ENCODE measurements at places on chromosomes 5 and 9.
A peak's percentile ranks its signal among the peaks of the same experiment; 100 is the strongest.

DNA sequence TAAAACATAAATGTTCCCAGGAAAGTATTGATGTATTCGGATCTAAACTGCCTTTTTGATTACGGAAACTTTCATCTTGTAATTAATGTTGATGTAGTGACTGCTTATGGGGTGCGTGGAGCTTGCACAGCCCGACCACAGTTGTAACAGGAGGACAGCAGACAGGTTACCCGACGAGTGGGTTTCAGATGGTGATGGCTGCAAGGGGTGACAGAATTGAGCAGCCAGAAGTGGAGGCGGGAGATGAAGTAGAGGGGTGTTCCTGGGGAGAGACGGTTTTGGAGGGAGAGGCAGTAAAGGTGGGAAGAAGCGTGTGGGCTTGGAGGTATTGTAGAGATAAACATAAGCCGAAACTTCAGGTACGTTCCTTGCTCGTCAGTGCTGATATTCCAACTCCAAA, 5.8 kb downstream of the CEP72 start:
- DNase-seq = no peak

- DNase-seq = no peak
Measured at GRCh38 chr5:126914801-126915436, 115.4 kb downstream of the MARCHF3 start.

DNA sequence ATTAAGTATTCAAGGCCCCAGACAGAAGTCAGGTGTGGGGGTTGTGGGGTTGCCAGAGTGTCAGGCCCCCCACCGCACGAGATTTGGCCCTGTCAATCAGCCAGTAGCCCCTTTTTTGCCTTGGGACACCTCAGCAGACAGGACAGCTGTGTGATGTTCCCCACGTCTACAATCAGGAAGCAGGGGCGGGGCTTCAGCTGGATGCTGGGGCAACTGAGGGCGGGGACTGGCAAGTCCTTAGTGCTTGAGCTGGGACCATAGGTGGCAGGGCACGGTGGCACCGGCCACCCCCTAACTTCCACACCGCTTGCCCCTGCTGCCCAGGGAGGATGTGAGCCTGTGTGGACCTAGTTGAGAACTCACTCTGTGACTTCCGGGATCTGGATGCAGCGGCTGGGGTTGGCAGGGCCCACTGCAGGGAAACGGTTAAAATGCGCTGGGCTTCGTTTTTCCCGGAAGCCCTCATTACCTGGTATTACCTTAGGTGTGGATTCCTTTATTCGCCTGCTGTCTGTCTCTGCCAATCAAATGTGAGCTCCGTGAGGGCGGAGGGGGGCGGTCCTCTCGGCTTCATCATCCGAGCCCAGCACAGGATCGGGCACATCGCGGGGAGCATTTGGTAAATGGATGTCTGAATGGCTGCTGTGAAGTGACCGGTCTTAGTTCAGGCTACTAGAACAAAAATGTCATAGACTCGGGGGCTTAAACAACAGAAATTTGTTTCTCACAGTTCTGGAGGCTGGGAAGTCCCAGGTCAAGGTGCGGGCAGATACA, 7.5 kb upstream of the GTF3C5 start:
- DNase-seq = no peak

GRCh38 chr9:134233022-134233421, 68.7 kb upstream of the RNU6ATAC start:
- no peak for DNase-seq

GRCh38 chr9:70013598-70014196, 30.0 kb upstream of the MAMDC2 start:
- DNase-seq = no peak

DNA sequence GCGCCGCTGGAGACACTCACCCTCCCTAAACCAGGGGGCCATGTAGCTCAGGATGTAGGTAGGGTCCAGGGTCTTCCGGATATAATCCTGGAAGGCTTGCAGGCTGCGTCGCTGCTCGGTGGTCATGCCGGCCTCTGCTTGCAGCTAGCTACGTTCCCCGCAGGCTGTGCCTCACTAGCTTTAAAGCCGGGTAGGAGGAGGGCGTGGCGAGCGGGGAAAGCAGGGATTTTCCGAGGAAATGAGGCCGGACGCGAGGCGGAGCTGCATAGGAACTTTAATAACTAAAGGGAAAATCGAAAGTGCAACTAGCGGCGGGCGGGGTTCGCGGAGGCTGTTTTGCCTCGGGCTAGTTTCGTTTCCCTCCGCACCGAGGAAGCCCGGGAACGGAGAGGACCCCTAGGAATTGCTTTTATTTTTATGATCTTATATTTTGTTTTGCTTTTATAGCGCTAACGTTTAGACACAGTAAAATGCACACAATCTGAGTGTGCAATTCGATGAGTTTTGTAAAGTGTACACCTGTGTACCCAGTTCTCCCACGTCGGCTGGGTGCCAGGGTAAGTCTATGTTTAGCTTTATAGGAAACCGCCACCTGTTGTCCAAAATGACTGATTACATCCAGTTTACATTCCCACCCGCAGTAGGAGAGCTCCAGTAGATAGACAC, at the start of gene RIGI:
RIGI (minus strand) TSS at position 156 of the 666 bp plus-strand sequence; CDS start at position 126, 30 bp downstream.
- peak; percentile 86 for DNase-seq

GRCh38 chr9:7370988-7371387, 428.6 kb downstream of the DMAC1 start:
- no peak for DNase-seq

DNA sequence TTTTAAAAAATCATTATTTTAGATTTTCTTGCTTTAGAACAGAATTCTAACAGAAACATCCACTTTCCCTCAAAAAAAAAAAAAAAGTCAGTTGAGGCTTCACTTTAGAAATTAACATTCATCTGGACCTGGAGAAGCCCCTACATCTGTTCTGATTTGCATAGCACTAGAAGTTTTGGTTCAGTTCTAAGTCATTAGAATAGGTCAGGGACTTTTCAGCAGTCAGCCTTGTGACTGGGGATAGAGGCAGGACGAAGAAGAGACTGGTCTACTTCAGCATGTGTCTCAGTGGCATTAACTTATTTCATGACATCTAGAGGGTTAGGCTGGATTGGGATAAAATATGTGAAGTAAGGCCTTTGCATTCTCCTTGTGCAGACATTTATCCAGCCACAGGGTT, 215.8 kb upstream of the DAB2 start:
- DNase-seq = no peak

GRCh38 chr5:36889264-36889663, 12.7 kb downstream of the NIPBL start:
- DNase-seq = no peak

- no peak for DNase-seq
Measured at GRCh38 chr5:8984386-8984785, 561.5 kb downstream of the SEMA5A start.

DNA sequence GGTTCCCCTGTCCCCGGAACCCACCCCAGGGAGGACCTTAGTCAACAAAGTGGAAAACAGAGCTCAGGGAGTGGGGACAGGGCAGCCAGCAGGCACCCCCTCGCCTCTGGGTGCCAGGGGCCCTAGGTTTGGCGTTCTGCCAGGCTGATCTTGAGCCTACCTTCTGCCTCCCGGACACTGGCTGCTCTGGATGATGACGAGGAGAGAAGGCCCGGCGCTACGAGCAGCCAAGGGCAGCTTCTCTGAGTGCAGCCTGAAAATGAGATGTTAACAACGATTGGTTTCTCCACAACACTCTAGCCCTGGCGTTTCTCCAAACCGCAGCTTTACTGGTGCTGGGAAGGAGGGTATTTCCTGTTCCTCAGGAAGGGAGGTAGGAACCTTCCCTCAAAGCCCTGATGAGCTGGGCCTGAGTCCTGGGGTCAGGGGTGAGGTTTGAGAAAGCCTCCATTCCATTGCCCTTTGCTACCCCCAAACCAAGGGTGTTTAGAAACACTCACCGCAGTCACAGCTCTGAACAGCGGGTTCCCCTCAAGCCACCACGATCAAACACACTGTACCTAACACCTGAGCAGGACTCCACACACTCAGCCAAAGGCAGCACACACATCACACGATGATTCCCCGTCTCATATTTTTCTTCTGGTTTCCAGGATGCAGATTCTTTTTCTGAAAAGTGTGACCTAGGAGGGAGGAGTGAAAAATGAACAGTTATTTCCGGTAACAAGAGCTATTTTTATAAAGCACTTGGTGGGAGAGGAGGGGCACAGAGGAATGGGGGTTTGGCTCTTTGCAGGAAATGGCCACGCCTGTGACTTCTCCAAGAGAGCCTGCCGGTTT, at the start of gene STING1:
STING1 (minus strand) TSS at position 709 of the 840 bp plus-strand sequence. CDS start 1,054 bp downstream, outside the sequence.
- peak; percentile 35 for DNase-seq

GRCh38 chr5:52817818-52818217, 30.1 kb downstream of the ITGA1 start:
- no peak for DNase-seq

DNA sequence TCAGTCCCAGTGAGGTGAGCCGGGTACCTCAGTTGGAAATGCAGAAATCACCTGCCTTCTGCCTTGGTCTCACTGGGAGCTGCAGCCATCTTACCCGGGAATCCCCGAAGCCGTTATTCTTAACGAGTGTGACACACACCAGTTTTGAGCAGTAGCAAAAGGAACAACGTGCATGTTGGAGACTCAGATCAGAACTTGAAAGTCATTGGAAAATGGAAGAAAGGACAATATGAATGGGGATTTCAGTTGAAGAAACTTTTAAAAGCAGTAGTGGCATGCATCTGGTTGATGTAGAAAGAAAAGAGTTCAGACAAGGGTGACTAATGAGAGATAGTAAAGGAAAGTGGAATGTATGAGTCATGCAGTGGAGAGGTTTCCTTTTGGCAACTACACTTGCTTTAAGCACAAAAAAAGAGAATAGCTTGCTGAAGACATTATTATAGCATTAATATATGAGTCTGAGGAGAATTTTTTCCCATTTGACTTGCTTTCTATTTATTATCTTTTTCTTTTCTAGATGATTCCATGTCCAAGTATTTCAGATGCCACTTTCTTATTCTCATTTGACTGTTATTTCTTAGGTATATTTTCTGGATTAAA, 44.4 kb upstream of the ANKDD1B start:
- no peak for DNase-seq

DNA sequence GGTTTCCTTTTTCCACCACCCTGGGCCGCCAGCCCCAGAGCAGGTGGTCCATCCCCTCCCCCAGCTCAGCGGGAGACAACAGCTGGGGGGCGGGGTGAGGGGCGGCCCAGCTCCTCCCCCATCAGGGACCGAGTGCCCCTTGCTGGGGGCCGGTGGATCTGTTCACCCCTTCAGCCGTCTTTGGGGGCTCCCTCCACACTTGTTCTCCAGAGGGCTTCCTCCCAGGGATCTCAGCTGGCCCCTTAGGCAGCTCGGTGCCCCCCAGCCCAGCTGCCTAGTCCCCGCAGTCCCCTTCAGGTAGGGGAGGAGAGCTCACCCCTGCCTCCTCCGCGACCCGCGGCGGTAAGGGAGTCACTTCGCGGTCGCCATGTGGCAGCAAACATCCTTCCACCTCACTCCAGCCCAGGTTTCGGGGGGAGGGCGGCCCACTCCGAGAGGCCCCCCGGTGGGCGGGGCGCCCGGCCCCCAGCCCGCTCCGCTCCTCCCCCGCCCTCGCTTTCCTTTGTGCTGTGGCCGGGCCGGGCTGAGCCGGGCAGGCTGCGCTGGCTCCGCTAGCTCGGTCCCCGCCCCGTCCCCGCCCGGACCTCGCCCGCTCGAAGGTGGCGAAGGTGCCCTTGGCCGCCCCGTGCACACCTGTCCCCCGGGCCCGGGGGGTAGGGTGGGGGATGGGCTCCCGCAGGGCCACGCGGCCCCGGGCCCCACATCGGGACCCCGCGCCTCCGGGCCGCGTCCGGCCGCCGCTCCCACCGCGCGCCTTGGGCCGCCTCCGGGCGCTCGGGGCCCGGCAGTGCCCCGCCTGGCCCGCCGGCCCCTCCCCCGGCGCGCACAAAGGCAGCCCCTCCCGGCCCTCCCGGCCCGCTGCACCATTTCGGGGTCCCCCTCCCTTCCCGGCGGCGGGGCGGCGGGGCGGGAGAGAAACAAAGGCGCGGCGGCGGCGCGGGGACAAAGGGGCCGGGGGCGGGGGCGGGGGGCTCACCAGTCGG, 683 bp downstream of the DBN1 start:
- no peak for DNase-seq

DNA sequence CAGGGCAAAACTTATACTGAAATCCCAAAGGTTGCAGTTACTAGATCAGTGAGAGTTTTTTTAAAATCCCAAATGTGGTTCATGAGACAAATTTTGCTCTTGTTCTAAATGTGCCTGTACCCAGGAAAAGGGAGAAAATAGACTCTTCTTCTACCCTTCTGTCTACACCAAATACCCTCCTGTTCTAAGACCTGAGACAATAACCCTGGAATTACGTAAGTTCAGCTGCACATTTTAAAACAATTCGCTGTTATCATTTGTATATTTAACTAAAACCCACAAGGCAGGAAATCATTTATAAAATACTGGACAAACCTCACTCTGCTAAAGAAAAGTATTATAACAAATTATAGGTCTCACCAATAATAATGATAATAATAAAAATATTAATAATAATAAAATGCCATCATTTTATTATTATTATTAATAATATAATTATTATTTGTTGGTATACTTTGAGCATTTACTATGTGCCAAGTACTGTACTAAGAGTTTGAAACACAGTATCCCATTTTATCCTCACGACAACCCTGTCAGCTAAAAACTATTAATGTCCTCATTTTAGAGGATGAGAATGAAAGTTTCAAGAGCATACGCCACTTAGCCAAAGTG, 49.8 kb upstream of the AFAP1L1 start:
- DNase-seq = no peak

DNA sequence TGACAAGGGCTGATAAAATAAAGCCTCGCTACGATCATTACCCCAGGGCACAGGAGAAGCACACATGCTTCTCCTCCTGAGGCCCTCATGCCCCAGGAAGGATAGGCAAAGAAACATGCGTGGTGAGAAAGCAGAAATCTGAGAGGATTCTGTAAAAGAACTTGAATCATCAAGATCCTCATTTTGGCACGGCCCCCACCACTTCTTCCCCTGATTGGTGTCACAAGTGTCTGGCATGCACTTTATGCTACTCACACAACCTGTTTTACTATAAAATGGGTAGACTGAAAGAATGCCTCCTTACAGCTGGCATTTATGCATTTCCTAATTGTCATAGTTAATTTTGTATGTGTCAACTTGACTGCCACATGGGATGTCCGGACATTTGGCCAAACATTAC, 32.1 kb downstream of the PCA3 start:
- DNase-seq = no peak

GRCh38 chr5:181243018-181243563, 615 bp downstream of the RACK1 start:
- peak; percentile 15 for DNase-seq

GRCh38 chr5:173303878-173304590, 24.2 kb downstream of the STC2 start:
- DNase-seq = no peak

All from dorsolateral prefrontal cortex (tissue), 122 donors.